Esophagus squamous epithelium (tissue), 5 donors: ENCODE measurements at places on chromosomes 5 and 9.

- no peak for DNase-seq
Observed at GRCh38 chr5:156913719-156914370, 49.2 kb downstream of the TIMD4 start.

DNA sequence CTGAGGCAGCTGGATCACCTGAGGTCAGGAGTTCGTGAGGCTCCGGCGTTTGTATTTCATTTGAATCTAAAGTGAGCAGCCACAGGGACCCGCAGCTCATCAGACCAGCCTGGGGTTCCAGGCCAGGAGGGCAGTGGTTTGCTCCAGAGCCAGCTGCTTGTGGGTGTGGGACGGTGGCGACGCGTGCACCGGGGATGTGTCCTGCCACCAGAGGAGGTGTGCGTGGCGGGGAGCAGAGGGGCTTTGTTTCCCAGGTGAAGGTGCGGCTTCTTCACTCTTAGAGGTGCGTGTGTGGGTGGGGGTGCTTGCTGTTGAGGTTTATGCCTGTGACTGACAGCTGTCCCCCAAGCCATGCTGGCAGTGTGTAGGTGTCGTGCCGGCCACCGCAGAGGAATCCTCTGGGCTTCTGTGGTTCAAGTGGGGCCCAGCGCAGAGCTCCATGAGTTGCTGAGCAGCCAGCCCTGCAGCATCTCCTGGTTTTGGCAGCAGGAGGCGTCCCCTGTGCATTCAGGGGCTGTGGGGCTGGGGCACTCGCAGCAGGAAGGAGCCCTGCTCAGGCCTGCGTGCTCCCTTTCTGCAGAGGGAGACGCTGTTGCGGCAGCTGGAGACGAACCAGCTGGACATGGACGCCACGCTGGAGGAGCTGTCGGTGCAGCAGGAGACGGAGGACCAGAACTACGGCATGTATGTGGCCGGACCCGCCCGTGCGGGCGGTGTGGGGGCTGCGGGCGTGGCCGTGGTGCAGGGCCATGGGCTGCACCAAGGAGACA is 6.9 kb upstream of the AJM1 start:
- DNase-seq, result no peak

GRCh38 chr5:42858031-42858643 is 46.4 kb upstream of the SELENOP start:
- no peak for DNase-seq

DNA sequence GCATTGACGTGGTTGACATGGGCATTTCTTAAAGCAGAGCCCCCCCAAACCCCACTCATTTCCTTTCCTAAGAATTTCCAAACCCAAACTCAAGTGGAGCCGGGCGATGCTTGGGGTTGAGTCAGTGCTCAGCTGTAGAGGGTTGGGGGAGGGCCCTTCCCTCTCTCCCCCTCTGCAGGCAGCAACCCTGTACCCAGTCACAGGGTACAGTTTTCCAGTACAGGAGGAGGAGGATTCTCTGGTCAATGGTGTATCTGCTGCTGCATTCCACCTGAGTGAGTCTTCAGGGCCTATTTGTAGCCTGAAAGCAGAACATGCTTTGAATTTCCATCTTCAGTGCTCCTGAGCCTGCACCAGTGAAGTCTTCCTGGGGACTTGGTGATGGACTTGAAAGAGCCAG is 55.8 kb downstream of the ENTREP1 start:
- DNase-seq, result no peak
